K562 (cell line): ENCODE measurements at places on chromosomes 3 and 15.

- DNase-seq = no peak
Observed at GRCh38 chr3:186922224-186922623, 8.1 kb upstream of the ST6GAL1 start.

DNA sequence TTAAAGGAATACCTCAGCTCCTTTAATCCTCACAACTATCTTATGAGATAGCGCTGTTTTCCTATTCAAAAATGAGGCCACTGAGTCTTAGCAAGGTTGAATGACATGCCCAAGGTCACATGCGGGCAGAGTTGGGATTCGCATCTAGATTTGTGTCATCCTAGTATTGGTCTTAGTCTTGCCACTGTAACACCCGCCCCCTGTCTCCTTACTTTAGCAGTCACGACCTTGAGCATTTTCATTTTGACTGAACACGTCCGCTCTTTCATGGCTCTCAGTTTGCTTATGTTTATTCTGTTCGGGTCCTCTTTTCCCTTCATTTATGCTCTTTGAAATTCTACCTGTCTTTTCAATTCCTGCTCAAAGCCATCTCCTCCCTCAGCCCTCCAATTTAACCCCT is 112.5 kb upstream of the CADPS start:
- DNase-seq = no peak

GRCh38 chr15:33066584-33066983 is 127.9 kb downstream of the FMN1 start:
- DNase-seq = no peak

- DNase-seq = no peak
Observed at GRCh38 chr15:98786717-98787116, 138.4 kb downstream of the IGF1R start.

GRCh38 chr15:44584162-44584749 is 47.3 kb downstream of the EIF3J start:
- DNase-seq = no peak

- peak; percentile 67 for DNase-seq
Observed at GRCh38 chr3:151439652-151440125, 21.2 kb downstream of the IGSF10 start.

- DNase-seq = peak; percentile 88
Observed at GRCh38 chr15:43517354-43518196, at the start of gene MAP1A. Gene MAP1A (plus strand): TSS chr15:43517608. CDS start chr15:43521474, 3,866 bp downstream.

- DNase-seq = no peak
Observed at GRCh38 chr3:40109641-40110490, 199.6 kb upstream of the EIF1B start.

DNA sequence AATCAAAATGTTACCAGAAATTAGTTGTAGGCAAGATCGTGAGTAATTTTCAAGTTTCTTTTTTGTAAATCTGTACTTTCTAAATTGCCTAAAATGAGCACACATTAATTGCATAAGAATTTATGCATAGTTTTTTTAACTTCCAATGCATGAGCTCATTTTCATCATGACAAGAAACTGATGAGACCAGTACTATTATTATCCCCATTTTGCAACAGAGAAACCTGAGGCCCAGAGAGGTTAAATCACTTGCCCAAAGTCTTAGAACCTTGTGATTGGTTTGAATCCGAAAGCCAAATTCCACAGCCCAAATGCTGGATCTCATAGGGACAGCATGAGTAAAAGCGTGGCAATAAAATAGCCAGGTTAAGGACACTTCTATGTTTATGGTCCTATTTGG is 274.7 kb downstream of the ERC2 start:
- no peak for DNase-seq

GRCh38 chr3:113173102-113173501 is 38.3 kb upstream of the BOC start:
- DNase-seq = no peak

DNA sequence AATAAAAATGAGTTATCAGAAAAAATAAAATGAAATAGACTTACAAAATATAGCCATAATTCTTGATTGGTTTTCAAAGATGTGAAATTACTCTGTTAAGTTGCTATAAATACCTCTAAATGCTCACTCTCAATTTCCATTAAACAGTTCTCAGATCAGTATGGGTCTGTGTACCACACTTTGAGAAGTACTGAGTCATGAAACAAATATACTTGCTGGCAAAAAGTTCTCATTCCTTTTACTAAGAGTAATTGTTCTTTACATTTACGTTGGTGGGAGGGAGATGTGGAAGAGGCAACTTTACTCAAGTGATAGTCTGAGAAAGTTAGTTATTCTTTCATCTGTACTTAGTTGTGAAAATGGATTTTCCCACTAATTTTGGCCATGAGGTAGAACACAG is 96.3 kb downstream of the ZNF385D start:
- DNase-seq = no peak

- peak; percentile 4 for DNase-seq
Observed at GRCh38 chr3:181176601-181177000, 187.1 kb upstream of the DNAJC19 start.

DNA sequence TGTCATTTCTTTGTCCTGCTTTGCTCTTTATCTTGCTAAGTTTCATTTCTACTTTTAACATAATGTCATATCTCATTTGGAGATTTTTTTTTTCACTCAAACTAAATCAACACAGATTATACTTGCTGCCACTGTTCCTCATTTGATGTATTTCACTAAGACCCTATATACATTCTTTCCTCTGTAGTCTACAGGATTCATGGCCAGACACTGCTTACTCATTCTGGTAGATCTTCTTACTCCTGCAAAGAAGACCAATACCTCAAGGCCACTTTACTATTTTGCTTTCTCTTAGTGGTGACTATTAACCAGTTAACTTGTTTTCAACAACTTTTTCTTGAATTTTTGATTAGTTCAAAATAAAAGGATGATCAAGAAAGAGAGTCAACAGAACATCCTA is 26.6 kb downstream of the SLC24A5 start:
- no peak for DNase-seq

GRCh38 chr15:68417897-68418296 is 14.1 kb downstream of the ITGA11 start:
- DNase-seq = no peak

- no peak for DNase-seq
Observed at GRCh38 chr3:126087552-126088175, 3.7 kb upstream of the SLC41A3 start.

DNA sequence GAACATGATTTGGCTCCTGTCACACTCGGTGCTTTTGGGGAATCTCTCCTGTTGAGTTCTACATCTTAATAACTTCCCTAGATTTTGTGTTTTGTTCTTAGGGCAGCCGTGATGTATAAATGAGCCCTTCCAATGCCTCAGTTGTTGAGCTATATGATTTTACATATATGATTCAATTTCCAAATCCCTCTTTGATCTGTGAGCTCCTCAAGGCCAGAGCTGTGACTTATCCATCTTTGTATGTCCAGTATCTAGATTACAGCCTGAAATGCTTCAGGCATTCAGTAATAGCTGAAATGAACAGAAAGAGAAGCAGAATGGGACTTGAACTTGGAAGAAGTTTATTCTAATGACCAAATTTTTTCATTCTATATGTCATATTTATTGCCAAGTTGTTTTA is 26.6 kb downstream of the CGGBP1 start:
- no peak for DNase-seq

GRCh38 chr15:67307889-67308597 is 53.5 kb downstream of the IQCH start:
- DNase-seq = no peak

GRCh38 chr15:85168642-85169173 is 187.1 kb downstream of the PDE8A start:
- peak; percentile 32 for DNase-seq

GRCh38 chr15:97745481-97746071 is 214.9 kb upstream of the ARRDC4 start:
- peak; percentile 54 for DNase-seq

DNA sequence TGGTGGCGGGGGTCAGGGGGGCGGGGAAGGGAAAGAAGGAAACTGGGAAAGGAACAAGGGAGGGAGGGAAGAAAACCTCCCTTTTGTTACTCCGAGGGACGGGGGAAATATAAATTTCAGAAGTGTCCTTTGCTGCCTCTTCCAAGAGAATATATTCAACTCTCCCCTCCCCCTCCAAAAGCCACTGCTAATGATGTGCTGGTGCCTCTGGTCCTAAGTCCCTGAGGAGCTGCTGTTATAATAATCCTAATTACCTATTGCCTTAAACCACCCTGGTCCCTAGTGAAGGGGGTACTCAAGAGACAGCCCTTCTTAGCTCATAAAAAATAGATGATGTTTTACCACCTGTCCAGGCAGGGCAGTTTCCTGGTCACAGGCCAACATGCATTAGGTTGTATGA is 118.3 kb upstream of the TRIM42 start:
- no peak for DNase-seq

GRCh38 chr15:48273049-48273448 is 58.2 kb upstream of the DUT start:
- no peak for DNase-seq

GRCh38 chr15:84979651-84980050 is 2.0 kb upstream of the PDE8A start:
- DNase-seq = peak; percentile 70
